Brain (organoid and tissue), 16 donors: ENCODE measurements at places on chromosomes 2 and 18. TPM values are rescaled to one million over a fixed set of nuclear protein-coding genes. Genes with fewer than 3 reads are reported as not detected.

The DPY30 gene
- 108 TPM for polyA plus RNA-seq

The SULT1C2 gene
- polyA plus RNA-seq, result not detected

The M1AP gene
- 0.19 TPM for polyA plus RNA-seq

The IHH gene
- not detected for polyA plus RNA-seq

The LINC00305 gene
- polyA plus RNA-seq, result not detected

The PLGLB2 gene
- polyA plus RNA-seq, result not detected

The DHRS9 gene
- polyA plus RNA-seq, result 0.44 TPM
